SJSA1 (cell line): ENCODE measurements at places on chromosomes 1 and 21. TPM values are rescaled to one million over a fixed set of nuclear protein-coding genes. Genes with fewer than 3 reads are reported as not detected.
A peak's percentile ranks its signal among the peaks of the same experiment; 100 is the strongest.

GRCh38 chr1:112618721-112619517, at the start of gene ST7L:
ST7L (minus strand) TSS chr1:112619141; CDS start chr1:112619113, 28 bp downstream.
- DNase-seq = peak; percentile 73

- no peak for DNase-seq
Observed at GRCh38 chr1:177448652-177449357, 278.0 kb downstream of the BRINP2 start.

DNA sequence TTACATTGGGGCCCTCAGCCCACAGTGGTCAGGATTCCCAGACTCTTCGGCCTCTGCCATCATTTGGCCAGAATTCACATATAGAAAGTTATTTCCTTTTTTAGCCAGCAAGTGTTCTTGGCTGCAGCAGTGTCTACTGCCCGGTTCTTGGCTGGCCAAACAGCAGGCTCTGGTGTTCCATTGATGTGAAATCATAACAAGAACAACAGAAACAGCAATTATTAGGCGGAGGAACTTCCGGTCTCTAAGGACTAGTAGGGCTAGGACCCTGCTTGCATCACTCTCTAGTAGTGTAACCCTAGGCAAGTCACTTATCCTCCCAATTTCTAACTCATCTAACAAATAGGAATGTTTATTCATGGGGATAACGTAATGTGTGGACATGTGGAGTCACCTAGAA, 8.7 kb upstream of the GJA5 start:
- no peak for DNase-seq

The OR13G1 gene
- not detected in 2 replicates for total RNA-seq

The TTC39A gene
- total RNA-seq = 3.2 TPM in 1 of 2 replicates, not detected in the other
